ENCODE measurements at places on chromosomes 1 and 21. TPM values are rescaled to one million over a fixed set of nuclear protein-coding genes. Genes with fewer than 3 reads are reported as not detected.
A peak's percentile ranks its signal among the peaks of the same experiment; 100 is the strongest.

GRCh38 chr1:75023005-75023404 lies 111.2 kb upstream of the LHX8 start:
- no peaks in the 10 kb centered on the region for H3K36me3 ChIP-seq
- H3K27ac ChIP-seq: no peak overlapping the region
- no peaks in the 10 kb centered on the region for H3K4me1 ChIP-seq
- no peak for DNase-seq

GRCh38 chr1:147628441-147628840 lies 41.9 kb downstream of the ACP6 start:
- H3K4me1 ChIP-seq: no peaks in the 10 kb centered on the region
- no peaks in the 10 kb centered on the region for H3K36me3 ChIP-seq
- no peak for DNase-seq
- H3K27me3 ChIP-seq: no peaks in the 10 kb centered on the region
- no peak overlapping the region for H3K27ac ChIP-seq
- no peak overlapping the region for H3K4me3 ChIP-seq

GRCh38 chr1:201266774-201267173 lies 16.5 kb upstream of the PKP1 start:
- no peaks in the 10 kb centered on the region for H3K27me3 ChIP-seq
- DNase-seq: no peak
- H3K36me3 ChIP-seq: no peaks in the 10 kb centered on the region
- H3K27ac ChIP-seq: no peak overlapping the region
- H3K4me1 ChIP-seq: no peaks in the 10 kb centered on the region
- H3K4me3 ChIP-seq: no peak overlapping the region

- no peak overlapping the region for H3K27ac ChIP-seq
- H3K4me1 ChIP-seq: no peaks in the 10 kb centered on the region
- H3K4me3 ChIP-seq: no peak overlapping the region
- no peaks in the 10 kb centered on the region for H3K27me3 ChIP-seq
These were observed 7.0 kb upstream of the SOX13 start for GRCh38 chr1:204065986-204066300.

GRCh38 chr1:165494949-165495857 lies 48.6 kb upstream of the LRRC52 start:
- no peaks in the 10 kb centered on the region for H3K36me3 ChIP-seq
- no peak overlapping the region for H3K4me3 ChIP-seq
- H3K4me1 ChIP-seq: no peaks in the 10 kb centered on the region
- no peak for DNase-seq

DNA sequence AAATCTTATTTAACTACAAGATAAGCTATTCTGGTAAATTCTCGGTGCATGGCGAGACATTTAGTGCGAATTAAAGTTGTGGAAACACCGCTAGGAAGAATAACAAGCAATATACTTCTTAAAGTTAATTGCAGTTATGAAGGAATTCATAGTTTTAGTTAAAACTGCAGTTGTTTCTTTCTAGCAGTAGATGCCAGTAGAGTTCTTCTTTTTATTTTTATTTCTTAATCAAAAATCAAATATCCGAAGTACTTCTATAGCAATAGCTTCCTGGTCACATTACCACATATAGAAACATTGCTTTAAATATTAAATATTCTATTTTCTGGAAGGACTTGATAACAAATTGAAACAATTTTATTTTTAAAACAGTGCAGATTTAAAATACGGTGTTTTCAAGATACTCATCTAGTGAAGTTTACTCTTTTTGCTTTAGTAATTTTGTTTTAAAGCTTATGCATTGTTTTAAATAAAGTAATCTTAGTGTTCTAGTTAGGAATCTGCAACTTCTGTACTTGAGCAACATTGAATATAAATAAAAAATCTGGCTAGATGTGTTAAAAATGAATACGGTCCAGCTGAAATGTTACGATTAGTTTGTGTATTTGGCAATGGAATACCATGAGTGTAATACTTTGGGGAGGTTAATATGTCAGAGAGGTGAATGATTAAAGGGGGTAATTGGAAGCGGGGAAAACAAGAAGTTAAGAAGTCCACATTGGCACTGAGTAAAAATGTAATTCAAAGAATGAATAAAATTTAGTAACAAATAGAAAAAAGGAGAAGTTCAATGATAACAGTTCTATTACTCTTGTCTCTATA lies 2.7 kb upstream of the PRKACB start:
- peak overlapping the region; percentile 3 for H3K4me3 ChIP-seq
- H3K4me1 ChIP-seq: no peaks in the 10 kb centered on the region
- no peaks in the 10 kb centered on the region for H3K27me3 ChIP-seq
- no peak for DNase-seq
- H3K27ac ChIP-seq: no peak overlapping the region
- no peaks in the 10 kb centered on the region for H3K36me3 ChIP-seq

GRCh38 chr1:23772049-23772853 lies 6.0 kb upstream of the PITHD1 start:
- no peak overlapping the region for H3K4me3 ChIP-seq
- H3K27me3 ChIP-seq: no peaks in the 10 kb centered on the region
- no peak overlapping the region for H3K27ac ChIP-seq

DNA sequence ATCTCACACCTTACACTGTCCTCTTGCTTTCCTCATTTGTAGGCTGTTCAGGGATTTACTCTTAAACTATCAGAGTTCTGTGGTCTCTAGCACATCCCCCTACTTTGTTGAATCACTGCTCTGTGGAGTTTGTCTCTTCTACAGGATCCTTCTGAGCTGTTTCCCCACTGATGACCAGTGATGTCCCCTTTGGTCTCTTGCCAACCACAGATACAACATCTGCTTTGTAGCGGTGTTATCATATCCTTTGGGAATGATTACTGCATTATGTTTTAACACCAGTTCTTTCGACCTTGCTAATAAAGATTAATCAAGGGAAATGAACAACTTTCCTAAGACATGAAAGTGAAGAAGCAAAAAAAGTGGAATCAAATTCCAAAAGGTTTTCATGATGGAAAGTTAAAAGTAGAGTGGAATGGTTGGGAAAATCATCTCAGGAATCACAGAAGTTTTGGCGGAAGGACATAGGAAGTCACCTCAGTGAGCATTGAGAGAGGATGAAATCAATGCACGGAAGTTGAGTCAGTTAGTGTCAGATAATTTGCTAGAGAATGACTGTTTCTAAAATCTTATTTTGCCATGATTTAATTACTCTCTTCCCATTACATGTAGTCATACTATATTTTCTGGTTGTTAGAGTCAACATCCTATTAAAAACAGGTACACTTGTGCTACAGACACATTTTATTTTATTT lies 11.2 kb downstream of the OR10K2 start:
- no peak overlapping the region for H3K4me3 ChIP-seq
- no peak overlapping the region for H3K27ac ChIP-seq
- H3K27me3 ChIP-seq: no peaks in the 10 kb centered on the region
- H3K36me3 ChIP-seq: no peaks in the 10 kb centered on the region
- DNase-seq: no peak

DNA sequence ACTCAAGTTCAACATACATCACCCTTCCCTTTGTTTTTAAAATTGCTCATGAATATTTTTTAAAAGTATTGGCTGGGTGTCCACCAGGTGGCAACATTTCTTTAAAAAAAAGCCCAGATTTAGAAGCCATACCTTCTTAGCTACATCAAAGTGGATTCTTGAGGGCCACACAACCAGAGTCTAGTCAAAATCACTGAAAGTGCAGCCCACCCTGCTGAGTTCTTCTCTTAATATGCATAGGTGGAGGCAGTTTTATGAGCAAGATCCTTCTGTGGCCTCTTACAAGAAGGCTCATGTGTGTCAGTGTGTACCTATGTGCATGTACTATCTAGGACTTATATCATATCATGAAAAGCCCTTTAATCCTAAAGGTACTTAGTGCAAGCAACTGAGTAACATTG lies 16.9 kb upstream of the GNG12 start:
- no peak overlapping the region for H3K4me3 ChIP-seq
- H3K4me1 ChIP-seq: no peaks in the 10 kb centered on the region
- H3K27ac ChIP-seq: no peak overlapping the region
- no peaks in the 10 kb centered on the region for H3K27me3 ChIP-seq

- no peaks in the 10 kb centered on the region for H3K4me1 ChIP-seq
- H3K27me3 ChIP-seq: peaks cover 2% of the 10 kb centered on the region
- H3K4me3 ChIP-seq: no peak overlapping the region
- no peaks in the 10 kb centered on the region for H3K36me3 ChIP-seq
- no peak for DNase-seq
These were observed 103.3 kb upstream of the DEPDC1 start for GRCh38 chr1:68600049-68600661.

GRCh38 chr1:176857632-176858031 lies 306.9 kb downstream of the ASTN1 start:
- H3K27ac ChIP-seq: no peak overlapping the region
- no peaks in the 10 kb centered on the region for H3K4me1 ChIP-seq
- no peak overlapping the region for H3K4me3 ChIP-seq
- no peak for DNase-seq

GRCh38 chr1:64031236-64031635 lies 172.2 kb upstream of the UBE2U start:
- H3K4me1 ChIP-seq: no peaks in the 10 kb centered on the region

DNA sequence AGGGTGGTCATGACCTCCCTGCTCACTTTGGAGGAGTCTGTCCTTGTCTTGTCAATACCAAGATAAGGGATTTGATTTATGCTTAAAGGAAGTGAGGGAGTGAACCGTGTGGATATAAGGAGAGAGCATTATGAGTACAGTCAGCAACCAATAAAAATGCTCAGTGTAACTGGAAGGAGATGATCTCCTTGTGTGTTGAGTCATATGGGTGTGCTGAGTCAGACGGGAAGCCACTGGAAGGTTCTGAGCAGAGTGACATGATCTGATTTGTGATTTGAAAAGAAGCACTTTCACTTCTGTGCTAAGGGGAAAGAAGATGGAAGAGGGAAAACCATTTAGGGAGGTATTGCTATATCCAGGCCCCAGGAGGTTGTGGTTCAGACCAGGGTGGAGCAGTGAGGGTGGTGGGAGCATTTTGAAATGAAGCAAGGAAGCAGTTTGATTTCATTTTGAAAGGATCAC lies 2.5 kb upstream of the BCL10 start:
- H3K4me1 ChIP-seq: no peaks in the 10 kb centered on the region
- peak overlapping the region; percentile 19 for H3K27ac ChIP-seq
- no peak overlapping the region for H3K4me3 ChIP-seq

- no peaks in the 10 kb centered on the region for H3K36me3 ChIP-seq
- no peak for DNase-seq
- no peak overlapping the region for H3K4me3 ChIP-seq
- H3K27ac ChIP-seq: no peak overlapping the region
- H3K4me1 ChIP-seq: peaks cover 3% of the 10 kb centered on the region
- H3K27me3 ChIP-seq: peaks cover 3% of the 10 kb centered on the region
These were observed 37.9 kb upstream of the SLC19A1 start for GRCh38 chr21:45580181-45580575.

- peaks cover 2% of the 10 kb centered on the region for H3K4me1 ChIP-seq
- no peak for DNase-seq
- H3K36me3 ChIP-seq: no peaks in the 10 kb centered on the region
- H3K27me3 ChIP-seq: no peaks in the 10 kb centered on the region
- H3K27ac ChIP-seq: no peak overlapping the region
These were observed 30.4 kb upstream of the CNTN2 start for GRCh38 chr1:205012391-205013140.

DNA sequence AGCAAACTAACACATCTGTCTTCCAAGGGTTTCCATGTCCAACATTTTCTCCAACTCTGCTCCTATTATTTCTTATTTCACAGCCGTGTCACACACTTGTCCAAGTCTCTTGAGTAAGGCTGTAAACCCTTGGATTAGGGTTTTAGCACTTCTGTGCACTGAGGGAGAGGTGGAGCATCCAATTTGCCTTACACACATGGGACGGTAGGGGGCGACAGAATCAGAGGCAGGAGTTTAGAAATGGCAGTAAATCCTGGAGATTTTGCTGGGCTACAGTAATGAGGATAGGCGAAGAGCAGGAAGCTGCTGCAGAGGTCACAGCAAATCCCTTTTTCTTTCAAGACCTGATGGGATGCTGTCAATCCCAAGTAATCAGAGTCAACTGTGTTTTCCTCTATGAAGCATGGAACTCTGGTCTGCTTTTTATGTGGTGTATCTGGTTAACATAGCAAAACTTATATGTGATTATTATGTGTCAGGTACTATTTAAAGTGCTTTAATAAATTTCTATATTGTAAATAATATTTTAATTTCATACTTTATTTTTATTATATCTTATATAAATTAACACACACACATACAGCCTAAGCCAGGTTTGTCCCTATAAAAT lies 15.4 kb upstream of the LCE5A start:
- no peak overlapping the region for H3K4me3 ChIP-seq
- H3K27ac ChIP-seq: no peak overlapping the region
- no peak for DNase-seq
- H3K27me3 ChIP-seq: no peaks in the 10 kb centered on the region
- H3K36me3 ChIP-seq: no peaks in the 10 kb centered on the region

Gene ADGRL2
- total RNA-seq: 37.9 TPM

Gene SPRR2A
- total RNA-seq: not detected

Gene SLC6A17
- not detected for total RNA-seq

Gene S100A3
- total RNA-seq: not detected

Gene SYCP1
- not detected for total RNA-seq

Gene AKR7A3
- total RNA-seq: 43.6 TPM
